ENCODE measurements at places on chromosomes 12 and 14.

DNA sequence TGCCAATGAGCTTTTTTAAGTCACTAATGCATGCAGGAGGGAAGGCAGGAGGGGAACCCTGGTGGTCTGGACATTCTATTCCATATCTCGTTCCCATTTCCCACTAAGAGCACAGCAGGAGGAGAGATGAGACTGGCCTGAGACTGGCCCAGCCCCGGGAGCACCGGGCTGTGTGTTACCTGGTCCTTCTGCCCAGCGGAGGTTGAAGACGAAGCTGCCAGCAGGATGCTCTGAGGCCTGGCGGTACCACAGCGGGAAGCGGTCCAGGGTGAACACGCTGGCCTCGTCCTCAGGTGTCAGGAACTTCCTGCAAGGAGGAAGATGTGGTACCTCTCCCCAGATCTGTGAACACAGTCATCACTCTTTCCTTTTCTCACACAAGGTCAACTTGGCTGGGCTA is 23.9 kb downstream of the LRTM2 start:
- no peak for DNase-seq

GRCh38 chr12:43852744-43853143 is 16.9 kb downstream of the TMEM117 start:
- DNase-seq: no peak

DNA sequence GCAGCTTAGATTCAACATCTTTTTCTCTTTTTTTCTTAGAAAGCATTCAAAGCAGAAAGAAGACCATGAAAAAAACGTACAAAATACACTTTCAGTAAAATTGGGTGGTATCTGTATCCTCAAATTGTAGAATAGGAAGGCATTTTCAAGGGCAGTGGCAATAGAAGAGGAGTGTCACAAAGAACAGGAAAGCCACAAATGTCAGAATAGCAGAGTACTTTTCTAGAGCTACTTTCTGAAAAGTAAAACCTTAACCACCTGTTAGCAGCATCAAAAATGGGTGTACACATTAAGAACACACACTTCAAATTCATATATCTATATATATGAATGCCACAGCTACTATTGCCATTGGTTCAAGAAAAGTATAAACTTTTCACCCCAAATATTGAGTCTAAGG is 412.1 kb upstream of the DCN start:
- DNase-seq: no peak

- no peak for DNase-seq
Observed at GRCh38 chr12:58254463-58255100, 313.2 kb downstream of the ATP23 start.

Data from CD4-positive, alpha-beta T cell treated with Interleukin-17A for 4 hours (primary cell).